Activated CD4-positive, alpha-beta memory T cell treated with anti-CD3 and anti-CD28 coated beads for 36 hours (primary cell): ENCODE measurements at places on chromosomes 16 and 17. TPM values are rescaled to one million over a fixed set of nuclear protein-coding genes. Genes with fewer than 3 reads are reported as not detected.

DNA sequence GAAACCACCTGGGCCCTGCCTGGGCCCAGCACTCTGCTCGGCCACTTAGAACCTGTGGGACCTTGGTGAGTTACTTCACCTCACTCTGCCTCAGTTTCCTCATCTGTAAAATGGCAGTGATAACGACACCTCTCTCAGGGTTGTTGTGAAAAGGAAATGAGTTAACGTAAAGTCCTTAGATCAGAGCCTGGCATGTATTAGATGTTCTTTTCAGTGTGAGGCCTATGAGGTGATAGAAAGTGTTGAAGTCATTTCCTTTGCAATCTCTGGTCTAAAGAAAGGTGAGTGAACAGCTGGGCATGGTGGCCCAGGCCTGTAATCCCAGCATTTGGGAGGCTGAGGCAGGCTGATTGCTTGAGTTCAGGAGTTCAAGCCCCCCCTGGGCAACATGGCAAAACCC lies 51.7 kb upstream of the LGALS9 start:
- H3K36me3 ChIP-seq, result peaks cover 12% of the 10 kb centered on the region
- peaks cover 58% of the 10 kb centered on the region for H3K4me1 ChIP-seq
- no peaks in the 10 kb centered on the region for H3K27me3 ChIP-seq
- DNase-seq, result peak; percentile 37
- H3K4me3 ChIP-seq, result no peak overlapping the region

The C16orf46 gene
- 0.44 TPM for total RNA-seq

DNA sequence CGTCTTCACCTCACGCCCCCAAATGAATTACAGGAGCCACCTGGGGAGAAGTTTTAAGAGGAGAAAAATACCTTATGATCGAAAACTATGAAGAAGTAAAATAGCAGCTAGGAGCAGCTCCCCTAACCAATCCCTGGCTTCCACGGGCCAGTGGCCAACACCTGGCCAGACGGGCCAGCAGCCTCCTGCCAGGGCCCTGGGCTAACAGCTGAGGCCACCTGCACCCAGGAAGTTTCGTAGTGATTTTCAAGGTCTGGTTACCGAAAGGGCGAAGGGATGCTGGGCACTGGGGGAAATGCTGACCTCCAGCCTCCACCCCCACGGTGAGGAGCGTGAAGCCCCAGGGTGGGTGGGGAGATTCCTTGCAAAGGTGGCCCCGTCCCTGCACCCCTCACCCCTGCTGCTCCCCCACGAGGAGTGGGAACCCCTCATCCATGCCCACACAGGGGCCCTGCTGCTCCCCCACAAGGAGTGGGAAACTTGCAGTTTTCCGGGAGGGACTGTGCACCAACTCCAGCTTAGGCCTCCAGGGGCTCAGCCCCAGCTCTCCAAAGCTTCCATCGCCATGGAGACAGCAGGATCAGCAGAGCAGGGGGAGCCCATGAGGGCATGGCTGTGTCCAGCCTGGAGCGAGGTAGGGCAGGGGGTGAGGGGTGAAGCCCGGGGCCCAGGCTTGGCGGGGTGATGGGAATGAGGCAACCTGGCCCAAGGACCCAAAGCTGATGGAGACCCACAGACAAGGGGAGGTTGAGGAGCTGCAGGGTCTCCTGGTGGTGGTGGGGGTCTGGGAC lies 31.9 kb upstream of the ACSF3 start:
- H3K36me3 ChIP-seq, result no peaks in the 10 kb centered on the region
- H3K4me1 ChIP-seq, result no peaks in the 10 kb centered on the region
- no peak overlapping the region for H3K27ac ChIP-seq
- DNase-seq, result no peak
- no peak overlapping the region for H3K4me3 ChIP-seq

DNA sequence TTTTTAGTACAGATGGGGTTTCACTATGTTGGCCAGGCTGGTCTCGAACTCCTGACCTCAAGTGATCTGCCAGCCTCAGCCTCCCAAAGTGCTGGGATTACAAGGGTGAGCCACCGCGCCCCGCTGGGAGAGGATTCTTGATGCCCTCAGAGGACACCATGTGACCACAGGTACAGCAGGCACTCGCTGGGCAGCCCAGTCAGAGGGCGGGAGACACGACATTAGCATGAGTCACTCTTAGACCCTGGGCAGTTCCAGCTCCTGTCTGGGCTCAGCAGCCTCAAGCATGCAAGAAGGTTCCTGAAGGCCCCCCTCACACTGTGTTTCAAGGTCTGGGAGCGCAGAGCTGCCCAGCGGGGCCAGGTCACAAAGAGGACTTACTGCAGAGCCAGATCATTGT lies 11.9 kb downstream of the STAC2 start:
- peaks cover 13% of the 10 kb centered on the region for H3K4me1 ChIP-seq
- no peaks in the 10 kb centered on the region for H3K36me3 ChIP-seq
- H3K4me3 ChIP-seq, result no peak overlapping the region
- peaks cover 13% of the 10 kb centered on the region for H3K27me3 ChIP-seq

- no peak for DNase-seq
- H3K4me1 ChIP-seq, result no peaks in the 10 kb centered on the region
- H3K27ac ChIP-seq, result no peak overlapping the region
- no peaks in the 10 kb centered on the region for H3K27me3 ChIP-seq
- no peak overlapping the region for H3K4me3 ChIP-seq
- no peaks in the 10 kb centered on the region for H3K36me3 ChIP-seq
Measured at GRCh38 chr17:12282056-12282455, 261.4 kb downstream of the MAP2K4 start.

DNA sequence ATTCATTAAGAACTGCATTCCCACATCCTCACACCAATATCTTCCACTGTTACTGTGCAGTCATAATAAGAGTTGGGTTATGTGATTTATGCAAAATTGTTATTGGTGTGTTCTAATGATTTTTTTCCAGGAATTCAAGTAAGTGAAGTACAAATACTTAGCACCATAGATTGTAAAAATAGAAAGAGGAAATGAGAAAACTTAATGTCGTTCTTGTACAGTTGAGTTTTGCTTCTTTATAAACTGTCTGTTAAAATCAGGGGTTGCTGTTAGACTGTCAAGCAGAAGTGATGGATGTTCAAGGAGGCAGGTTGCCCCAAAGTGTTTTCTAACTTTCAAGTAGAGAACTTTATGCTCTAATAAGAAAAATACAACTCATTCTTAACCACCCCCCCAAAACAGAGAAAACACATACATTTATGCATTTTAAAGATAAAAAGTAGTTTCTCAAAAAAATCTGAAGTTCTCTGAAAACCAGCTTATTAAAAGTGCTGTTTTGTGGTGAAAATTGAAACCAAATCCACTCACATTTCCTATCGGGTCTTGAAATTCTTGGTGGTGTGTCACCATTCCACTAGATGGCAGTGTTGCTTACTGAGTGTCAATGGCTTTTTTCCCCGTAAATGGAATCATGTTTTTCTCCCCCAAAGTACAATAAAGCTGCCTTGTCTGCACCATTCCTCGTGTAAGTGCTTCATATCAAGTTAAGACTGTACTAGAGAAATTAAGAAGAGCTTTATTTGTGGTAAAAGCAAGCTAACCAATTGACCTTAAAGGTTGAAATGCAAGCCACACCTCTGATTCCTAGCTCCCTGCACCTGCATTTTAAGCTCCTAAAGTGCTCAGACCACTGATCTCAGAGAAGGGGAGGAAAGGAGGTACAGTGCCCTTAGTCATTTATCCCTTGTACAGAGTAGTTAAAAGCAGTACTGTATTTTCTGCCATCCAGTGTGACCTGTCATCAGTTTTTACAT lies 4.7 kb upstream of the IGSF6 start:
- no peaks in the 10 kb centered on the region for H3K27me3 ChIP-seq
- H3K36me3 ChIP-seq, result peaks cover 8% of the 10 kb centered on the region
- peaks cover 41% of the 10 kb centered on the region for H3K4me1 ChIP-seq
- no peak overlapping the region for H3K27ac ChIP-seq
- peak; percentile 29 for DNase-seq

- peaks cover 8% of the 10 kb centered on the region for H3K36me3 ChIP-seq
- H3K27ac ChIP-seq, result no peak overlapping the region
- H3K4me3 ChIP-seq, result peak overlapping the region; percentile 48
Measured at GRCh38 chr17:42537826-42538451, 1.9 kb downstream of the NAGLU start.
